Sigmoid colon (tissue), 7 donors: ENCODE measurements at places on chromosomes 7 and 10. TPM values are rescaled to one million over a fixed set of nuclear protein-coding genes. Genes with fewer than 3 reads are reported as not detected.

- no peak for DNase-seq
- H3K4me3 ChIP-seq: no peak overlapping the region
- peaks cover 9% of the 10 kb centered on the region for H3K36me3 ChIP-seq
- no peaks in the 10 kb centered on the region for H3K27me3 ChIP-seq
- H3K27ac ChIP-seq: no peak overlapping the region
- no peaks in the 10 kb centered on the region for H3K4me1 ChIP-seq
Measured at GRCh38 chr7:128770233-128770632, 5.4 kb downstream of the OPN1SW start.

The ADAM8 gene
- 0.36 TPM for total RNA-seq

- peak; percentile 69 for DNase-seq
- H3K27ac ChIP-seq: no peak overlapping the region
- H3K36me3 ChIP-seq: no peaks in the 10 kb centered on the region
- peaks cover 5% of the 10 kb centered on the region for H3K4me1 ChIP-seq
- no peaks in the 10 kb centered on the region for H3K27me3 ChIP-seq
Measured at GRCh38 chr7:26667514-26668133, 196.8 kb downstream of the SKAP2 start.

GRCh38 chr10:113037218-113037617 lies 87.2 kb downstream of the TCF7L2 start:
- no peak overlapping the region for H3K27ac ChIP-seq
- no peak overlapping the region for H3K4me3 ChIP-seq
- no peaks in the 10 kb centered on the region for H3K27me3 ChIP-seq

The ADRB1 gene
- 1.4 TPM for total RNA-seq
